A375 (cell line): ENCODE measurements at places on chromosomes 6 and 20. TPM values are rescaled to one million over a fixed set of nuclear protein-coding genes. Genes with fewer than 3 reads are reported as not detected.

The MAFB gene
- 0.04 and 0.40 TPM in 2 replicates for total RNA-seq

The PSMB9 gene
- total RNA-seq = 23.9 and 29.9 TPM in 2 replicates

The HELZ2 gene
- 20.0 and 25.8 TPM in 2 replicates for total RNA-seq

The PGM3 gene
- 13.1 and 24.0 TPM in 2 replicates for total RNA-seq

The ZCCHC3 gene
- total RNA-seq = 28.0 and 28.7 TPM in 2 replicates

The HS3ST5 gene
- total RNA-seq = not detected in 2 replicates

The DLK2 gene
- total RNA-seq = 4.9 and 7.1 TPM in 2 replicates

The CLIC5 gene
- 0.03 TPM in 1 of 2 replicates, not detected in the other for total RNA-seq

The RNASET2 gene
- total RNA-seq = 16.6 and 21.7 TPM in 2 replicates

The IP6K3 gene
- total RNA-seq = not detected in 2 replicates

The EPPIN gene
- total RNA-seq = not detected in 2 replicates

The PRKN gene
- 1.8 and 5.1 TPM in 2 replicates for total RNA-seq

The CLDN20 gene
- 0.11 TPM in 1 of 2 replicates, not detected in the other for total RNA-seq

The VWA7 gene
- total RNA-seq = 0.34 TPM in 2 replicates

The ADGRF5 gene
- total RNA-seq = 0.05 TPM in 1 of 2 replicates, not detected in the other
